ENCODE measurements at places on chromosomes 2 and 18. TPM values are rescaled to one million over a fixed set of nuclear protein-coding genes. Genes with fewer than 3 reads are reported as not detected.

DNA sequence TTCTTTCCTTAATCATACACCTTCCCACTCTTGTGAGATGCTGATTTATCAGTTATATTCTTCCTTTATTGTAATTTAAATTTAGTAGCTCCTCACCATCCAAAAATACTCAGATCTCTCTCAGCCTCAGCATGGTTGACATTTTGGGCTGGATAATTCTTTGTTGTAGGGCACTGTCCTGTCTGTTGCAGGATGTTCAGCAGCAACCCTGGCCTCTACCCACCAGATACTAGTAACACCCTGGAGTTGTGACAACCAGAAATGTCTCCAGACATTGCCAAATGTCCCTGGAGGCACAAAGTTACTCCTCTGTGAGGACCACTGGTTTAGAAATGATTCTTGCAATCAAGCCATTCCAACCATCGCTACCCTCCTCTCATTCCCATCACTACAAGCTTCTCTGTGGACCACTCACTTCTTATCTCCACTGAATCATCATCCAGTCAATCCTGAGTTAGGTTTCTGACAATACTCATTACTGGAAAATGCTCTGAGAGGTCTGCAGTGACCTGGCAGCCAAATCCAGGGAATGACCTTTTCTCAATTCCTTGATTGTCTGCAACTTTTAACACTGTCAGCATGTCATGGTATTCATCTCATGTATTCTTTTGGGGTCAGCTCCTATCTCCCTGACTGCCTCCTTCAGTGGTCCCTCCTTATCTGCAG, 43.3 kb downstream of the OSBPL6 start:
- no peak for DNase-seq
- no peak overlapping the region for H3K4me3 ChIP-seq

GRCh38 chr18:32351032-32351431, 119.7 kb downstream of the GAREM1 start:
- peak overlapping the region; percentile 77 for H3K27ac ChIP-seq
- DNase-seq, result no peak

- H3K4me3 ChIP-seq, result no peak overlapping the region
- H3K4me1 ChIP-seq, result peaks cover 2% of the 10 kb centered on the region
- no peak for DNase-seq
- H3K27me3 ChIP-seq, result no peaks in the 10 kb centered on the region
- peak overlapping the region; percentile 82 for H3K27ac ChIP-seq
- no peaks in the 10 kb centered on the region for H3K36me3 ChIP-seq
These were observed 20.5 kb upstream of the GREB1 start for GRCh38 chr2:11513319-11513718.

- H3K27me3 ChIP-seq, result no peaks in the 10 kb centered on the region
- DNase-seq, result no peak
- H3K27ac ChIP-seq, result no peak overlapping the region
These were observed 8.4 kb upstream of the ZNF521 start for GRCh38 chr18:25360301-25360899.

GRCh38 chr18:59359576-59359952, 499 bp upstream of the LMAN1 start:
- H3K27me3 ChIP-seq, result no peaks in the 10 kb centered on the region
- DNase-seq, result no peak

DNA sequence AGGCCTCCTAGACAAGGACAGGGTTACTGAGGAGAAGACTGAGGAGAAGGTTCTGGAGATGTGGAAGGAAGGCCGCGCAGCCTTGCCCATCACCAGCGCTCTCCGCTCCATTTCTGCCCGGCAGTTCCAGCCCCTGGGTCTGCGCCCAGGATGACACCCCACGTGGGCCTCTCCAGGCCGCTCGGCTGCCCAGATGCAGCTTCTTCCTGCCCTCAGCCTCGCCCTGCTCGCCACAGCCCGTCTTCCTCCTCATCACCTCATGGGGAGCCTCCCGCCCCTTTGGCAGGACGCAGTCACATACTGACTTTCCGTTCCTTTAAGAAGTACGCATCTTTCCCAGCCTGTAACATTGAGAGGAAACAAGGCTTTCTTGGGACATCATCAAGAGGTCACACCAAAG, 37.1 kb downstream of the SNTG2 start:
- H3K4me3 ChIP-seq, result no peak overlapping the region
- no peaks in the 10 kb centered on the region for H3K27me3 ChIP-seq
- H3K4me1 ChIP-seq, result no peaks in the 10 kb centered on the region
- no peak for DNase-seq

Gene SAG
- not detected for total RNA-seq
